ENCODE measurements at places on chromosomes 12 and 14.
A peak's percentile ranks its signal among the peaks of the same experiment; 100 is the strongest.

GRCh38 chr12:30026621-30027234, 243.0 kb upstream of the TMTC1 start:
- DNase-seq = no peak
- H3K4me3 ChIP-seq = no peak overlapping the region
- peaks cover 7% of the 10 kb centered on the region for H3K36me3 ChIP-seq
- H3K27me3 ChIP-seq = no peaks in the 10 kb centered on the region

DNA sequence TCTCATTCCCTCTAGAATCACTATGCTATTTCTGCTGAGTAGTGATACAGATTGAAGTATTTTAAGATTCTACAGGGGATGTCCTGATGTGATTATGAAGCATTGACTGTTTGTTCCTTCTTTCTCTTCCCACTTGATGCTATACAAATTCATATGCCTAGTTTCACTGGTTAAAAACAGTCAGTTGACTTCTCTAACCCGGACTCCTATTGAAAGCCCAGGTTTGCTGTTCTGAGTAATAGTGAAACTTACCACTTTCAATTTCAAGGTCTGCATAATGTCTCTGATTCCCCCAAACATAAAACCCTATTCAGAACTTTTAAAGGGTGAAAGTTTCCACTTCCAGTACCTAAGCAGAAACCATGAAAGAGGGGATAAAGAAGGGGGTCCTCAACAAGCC, 117.7 kb upstream of the RPL10L start:
- H3K36me3 ChIP-seq = no peaks in the 10 kb centered on the region
- no peaks in the 10 kb centered on the region for H3K4me1 ChIP-seq
- no peak for DNase-seq

DNA sequence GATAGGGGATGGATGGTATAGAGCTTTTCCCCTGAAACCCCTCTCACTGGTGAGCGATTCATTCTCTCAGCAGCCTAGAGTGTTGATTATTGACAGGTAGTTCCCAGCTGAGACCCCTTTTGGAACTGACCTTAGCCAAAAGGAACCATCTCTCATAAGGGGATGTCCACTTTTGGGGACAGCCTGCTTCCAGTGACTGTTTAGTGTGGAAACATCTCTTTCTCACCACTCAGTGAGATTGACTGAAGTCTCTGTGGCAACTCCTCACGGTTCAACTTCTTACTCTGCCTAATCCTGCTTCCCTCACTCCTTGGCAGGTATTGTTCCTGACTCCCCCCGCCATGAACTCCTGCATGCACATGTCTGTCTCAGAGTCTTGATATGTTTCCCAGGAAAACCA, 529.2 kb upstream of the ATP2B1 start:
- no peaks in the 10 kb centered on the region for H3K27me3 ChIP-seq
- no peak for DNase-seq
- H3K4me3 ChIP-seq = no peak overlapping the region
- H3K4me1 ChIP-seq = peaks cover 12% of the 10 kb centered on the region

DNA sequence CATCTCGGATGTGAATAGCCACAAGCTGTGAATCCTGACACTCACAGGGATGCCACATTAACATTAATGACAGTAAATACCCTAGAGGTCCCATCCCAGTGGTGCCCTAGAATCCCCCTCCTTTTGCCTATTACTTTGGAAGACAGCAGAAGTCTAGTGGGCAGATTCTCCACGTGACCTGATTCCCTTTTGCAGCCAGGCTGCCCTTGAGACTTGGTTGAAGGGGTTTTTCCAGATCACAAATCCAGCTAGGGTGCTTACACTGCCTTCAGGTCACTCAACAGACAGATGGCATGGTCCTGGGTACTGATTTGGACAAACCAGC, 8.7 kb downstream of the HDAC7 start:
- DNase-seq = no peak
- H3K27me3 ChIP-seq = no peaks in the 10 kb centered on the region
- H3K36me3 ChIP-seq = peaks cover 2% of the 10 kb centered on the region
- peak overlapping the region; percentile 97 for H3K27ac ChIP-seq
- peaks cover 64% of the 10 kb centered on the region for H3K4me1 ChIP-seq

DNA sequence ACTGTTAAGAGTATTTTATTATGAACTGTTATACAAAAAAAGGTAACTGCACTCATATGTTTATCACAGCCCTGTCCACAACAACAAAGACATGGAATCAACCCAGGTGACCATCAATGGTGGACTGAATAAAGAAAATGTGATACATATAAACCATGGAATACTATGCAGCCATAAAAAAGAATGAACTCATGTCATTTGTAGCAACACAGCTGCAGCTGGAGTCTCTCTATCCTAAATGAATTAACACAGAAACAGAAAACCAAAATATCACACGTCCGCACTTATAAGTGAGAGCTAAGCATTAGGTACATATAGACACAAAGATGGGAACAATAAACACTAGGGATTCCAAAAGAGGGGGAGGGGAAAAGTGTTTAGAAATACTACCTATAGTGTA, 95.8 kb downstream of the BCAT1 start:
- H3K4me3 ChIP-seq = no peak overlapping the region
- no peaks in the 10 kb centered on the region for H3K4me1 ChIP-seq
- no peaks in the 10 kb centered on the region for H3K27me3 ChIP-seq
- DNase-seq = no peak
- H3K27ac ChIP-seq = no peak overlapping the region
- H3K36me3 ChIP-seq = peaks cover 35% of the 10 kb centered on the region

DNA sequence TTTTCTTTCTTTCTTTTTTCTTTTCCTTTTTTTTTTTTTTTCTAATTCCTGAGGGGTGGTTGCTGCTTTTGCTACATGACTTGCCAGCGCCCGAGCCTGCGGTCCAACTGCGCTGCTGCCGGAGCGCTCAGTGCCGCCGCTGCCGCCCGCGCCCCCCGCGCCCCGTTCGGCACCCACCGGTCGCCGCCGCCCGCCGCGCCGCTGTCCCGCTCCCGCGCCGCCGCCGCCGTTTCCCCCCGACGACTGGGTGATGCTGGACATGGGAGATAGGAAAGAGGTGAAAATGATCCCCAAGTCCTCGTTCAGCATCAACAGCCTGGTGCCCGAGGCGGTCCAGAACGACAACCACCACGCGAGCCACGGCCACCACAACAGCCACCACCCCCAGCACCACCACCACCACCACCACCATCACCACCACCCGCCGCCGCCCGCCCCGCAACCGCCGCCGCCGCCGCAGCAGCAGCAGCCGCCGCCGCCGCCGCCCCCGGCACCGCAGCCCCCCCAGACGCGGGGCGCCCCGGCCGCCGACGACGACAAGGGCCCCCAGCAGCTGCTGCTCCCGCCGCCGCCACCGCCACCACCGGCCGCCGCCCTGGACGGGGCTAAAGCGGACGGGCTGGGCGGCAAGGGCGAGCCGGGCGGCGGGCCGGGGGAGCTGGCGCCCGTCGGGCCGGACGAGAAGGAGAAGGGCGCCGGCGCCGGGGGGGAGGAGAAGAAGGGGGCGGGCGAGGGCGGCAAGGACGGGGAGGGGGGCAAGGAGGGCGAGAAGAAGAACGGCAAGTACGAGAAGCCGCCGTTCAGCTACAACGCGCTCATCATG, 654 bp downstream of the FOXG1 start:
- H3K27me3 ChIP-seq = peaks cover 91% of the 10 kb centered on the region
- H3K27ac ChIP-seq = no peak overlapping the region
- peak overlapping the region; percentile 31 for H3K4me3 ChIP-seq
- no peaks in the 10 kb centered on the region for H3K36me3 ChIP-seq
- no peak for DNase-seq

DNA sequence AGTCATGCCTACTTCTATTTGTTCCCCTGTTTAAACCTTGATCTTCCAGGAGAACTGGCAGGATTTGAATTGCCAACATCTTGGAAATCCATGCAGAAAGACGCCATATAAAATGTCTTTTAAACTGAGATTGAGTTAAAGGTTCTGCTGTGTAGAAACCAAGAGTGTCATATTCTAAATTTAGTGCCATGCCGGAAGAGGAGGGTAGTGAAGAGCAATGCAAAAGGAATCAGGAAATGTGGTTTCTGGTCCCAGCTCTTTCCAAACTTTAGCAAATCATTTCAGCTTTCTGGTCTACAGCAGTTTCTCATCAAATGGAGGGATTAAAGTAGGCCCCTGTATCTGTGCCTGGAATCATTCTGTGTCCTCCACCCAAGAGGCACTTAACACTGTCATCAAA, 85.7 kb downstream of the BTG1 start:
- H3K27ac ChIP-seq = no peak overlapping the region
- H3K36me3 ChIP-seq = no peaks in the 10 kb centered on the region
- H3K4me3 ChIP-seq = no peak overlapping the region
- peaks cover 25% of the 10 kb centered on the region for H3K4me1 ChIP-seq

DNA sequence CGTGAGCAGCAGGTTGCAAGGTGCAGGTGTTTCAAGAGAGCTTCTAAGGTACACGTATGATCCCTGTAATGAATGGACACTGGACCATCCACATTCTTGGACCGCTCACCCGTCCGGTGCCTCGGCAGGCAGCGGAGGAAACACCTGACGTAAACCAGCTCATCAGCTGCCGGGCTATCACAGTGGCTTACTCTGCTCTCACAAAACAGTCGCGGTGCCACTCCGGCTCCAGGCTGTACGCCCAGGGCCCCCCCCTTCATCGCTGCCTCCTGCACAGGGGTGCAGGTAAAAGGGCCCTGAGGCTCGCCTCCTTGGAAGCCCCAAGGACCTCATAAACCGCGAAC, 436 bp downstream of the VPS33A start:
- peak overlapping the region; percentile 90 for H3K4me3 ChIP-seq
- H3K27ac ChIP-seq = peak overlapping the region; percentile 99
- peaks cover 9% of the 10 kb centered on the region for H3K4me1 ChIP-seq
- DNase-seq = no peak
